Activated naive CD8-positive, alpha-beta T cell treated with anti-CD3 and anti-CD28 coated beads for 36 hours (primary cell): ENCODE measurements at places on chromosomes 11 and 22. TPM values are rescaled to one million over a fixed set of nuclear protein-coding genes. Genes with fewer than 3 reads are reported as not detected.

Gene C11orf97
- total RNA-seq = not detected

Gene MPPED1
- not detected for total RNA-seq

Gene IFITM1
- total RNA-seq = 345 TPM

Gene HTR3B
- not detected for total RNA-seq

Gene HSPB2
- not detected for total RNA-seq

Gene A4GALT
- not detected for total RNA-seq

Gene SLC22A12
- total RNA-seq = not detected

Gene IGF2
- 0.06 TPM for total RNA-seq

Gene ABTB2
- 1.4 TPM for total RNA-seq

Gene CCDC116
- 0.34 TPM for total RNA-seq

Gene PANX2
- total RNA-seq = 0.66 TPM

DNA sequence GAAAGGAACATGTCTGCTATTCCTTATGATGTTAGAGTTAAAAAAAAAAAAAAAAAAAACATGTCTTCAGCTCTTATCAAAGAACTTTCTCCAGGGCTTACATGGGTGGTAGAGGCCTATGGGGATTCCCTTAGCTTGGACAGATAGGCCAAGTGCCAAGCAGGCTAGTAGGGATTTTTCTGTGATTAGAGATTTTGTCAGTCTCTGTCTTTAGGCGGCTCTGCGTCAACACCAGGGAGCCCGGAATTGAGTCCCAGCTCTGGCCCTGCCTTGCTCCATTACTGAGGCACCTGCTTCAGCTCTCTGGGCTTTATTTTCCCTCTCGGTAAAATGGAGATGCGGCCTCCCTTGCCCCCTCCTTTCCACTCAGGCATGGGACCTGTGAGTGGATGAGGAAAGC lies 13.1 kb downstream of the CRY2 start:
- no peak overlapping the region for H3K27ac ChIP-seq
- no peaks in the 10 kb centered on the region for H3K27me3 ChIP-seq
- no peak overlapping the region for H3K4me3 ChIP-seq
- DNase-seq = no peak

GRCh38 chr11:86896441-86896841 lies 58.8 kb downstream of the FZD4 start:
- H3K4me1 ChIP-seq = no peaks in the 10 kb centered on the region
- no peak overlapping the region for H3K27ac ChIP-seq
- H3K36me3 ChIP-seq = no peaks in the 10 kb centered on the region
- H3K27me3 ChIP-seq = peaks cover 10% of the 10 kb centered on the region

DNA sequence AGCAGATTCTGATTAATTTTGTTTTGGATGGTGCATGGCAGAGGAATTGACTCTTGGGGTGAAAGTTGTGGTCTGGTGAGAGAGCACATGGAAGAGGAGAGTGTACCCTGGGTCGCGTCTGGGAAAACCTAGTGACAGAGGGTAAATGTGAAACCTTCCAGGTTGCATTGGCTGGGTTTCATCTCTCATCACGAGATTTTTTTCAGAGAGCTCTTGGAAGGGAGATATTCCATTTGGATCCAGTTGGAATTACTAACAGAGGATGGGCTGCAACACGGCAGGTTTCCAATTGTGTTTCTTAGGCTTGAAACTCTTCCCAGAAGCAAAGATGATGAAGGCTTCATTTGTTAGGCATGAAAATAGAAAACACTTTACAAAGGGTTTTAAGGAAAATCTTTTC lies 109.7 kb upstream of the MTMR2 start:
- no peak overlapping the region for H3K4me3 ChIP-seq
- peaks cover 35% of the 10 kb centered on the region for H3K4me1 ChIP-seq
- H3K27me3 ChIP-seq = no peaks in the 10 kb centered on the region

DNA sequence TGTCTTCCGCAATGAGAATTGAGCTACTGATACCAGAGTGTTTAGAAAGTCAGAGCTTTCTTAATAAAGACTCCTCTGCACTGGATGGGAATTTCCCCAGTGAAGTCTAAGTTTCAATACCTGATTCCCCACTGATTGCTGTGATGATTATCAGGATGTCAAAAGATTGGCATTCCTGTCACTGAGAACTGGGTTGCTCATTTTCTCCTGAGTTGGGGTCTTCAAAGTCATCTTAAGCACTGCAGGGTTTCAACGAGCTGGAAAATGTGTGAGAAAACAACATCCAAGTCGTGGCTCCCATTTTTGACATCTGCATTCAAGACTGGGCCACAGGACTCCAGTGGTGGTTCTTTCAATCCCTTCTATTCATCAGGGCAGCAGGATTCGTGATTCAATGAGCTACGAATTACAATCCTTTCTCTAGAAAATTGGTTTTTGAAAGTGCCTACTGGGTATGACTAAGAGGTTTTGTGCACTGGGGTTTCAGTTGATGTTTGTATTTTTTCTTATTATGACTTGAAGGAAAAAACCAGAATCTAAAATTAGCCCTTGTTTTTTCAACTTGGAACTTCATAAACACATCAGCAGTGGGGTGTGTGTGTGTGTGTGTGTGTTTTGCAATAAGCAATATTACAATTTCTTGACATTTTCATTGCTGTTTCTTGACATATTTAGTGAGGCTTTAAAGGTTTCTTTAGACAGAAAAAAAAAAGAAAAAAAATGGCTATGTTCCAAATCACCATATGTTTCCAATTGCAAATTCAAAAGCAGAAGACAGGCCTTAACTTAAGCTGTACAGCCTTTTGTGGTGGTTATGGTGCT lies 233.0 kb downstream of the FAM76B start:
- H3K27me3 ChIP-seq = peaks cover 4% of the 10 kb centered on the region
- no peak overlapping the region for H3K4me3 ChIP-seq
- peak; percentile 13 for DNase-seq
- peaks cover 7% of the 10 kb centered on the region for H3K36me3 ChIP-seq

DNA sequence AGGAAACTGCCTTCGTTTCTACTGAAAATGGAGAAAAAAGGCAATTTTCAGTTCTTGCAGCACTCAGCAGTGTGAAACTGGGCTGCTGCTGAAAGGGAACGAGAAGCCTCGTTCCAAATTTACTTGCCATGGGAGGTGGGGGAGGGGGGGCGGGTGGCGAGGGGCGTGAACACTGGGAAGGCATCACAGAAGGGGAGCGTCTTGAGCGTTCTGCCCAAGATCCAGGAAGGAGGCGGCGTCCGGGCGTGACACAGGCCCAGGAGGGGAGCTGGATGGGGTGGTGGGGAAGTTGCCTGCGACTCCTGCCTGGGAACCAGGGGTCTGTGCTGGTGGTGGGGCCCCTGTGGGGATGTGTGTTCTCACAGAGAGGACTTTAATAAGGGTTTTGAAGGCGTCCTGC lies 213.5 kb downstream of the CTTN start:
- no peaks in the 10 kb centered on the region for H3K36me3 ChIP-seq
- H3K4me3 ChIP-seq = no peak overlapping the region
- H3K27me3 ChIP-seq = peaks cover 16% of the 10 kb centered on the region
- H3K27ac ChIP-seq = no peak overlapping the region

GRCh38 chr11:117458275-117459122 lies 130.8 kb downstream of the CEP164 start:
- H3K36me3 ChIP-seq = peaks cover 9% of the 10 kb centered on the region
- H3K27ac ChIP-seq = no peak overlapping the region
- no peaks in the 10 kb centered on the region for H3K4me1 ChIP-seq
- peak; percentile 20 for DNase-seq
- H3K27me3 ChIP-seq = no peaks in the 10 kb centered on the region

- DNase-seq = no peak
- H3K4me1 ChIP-seq = peaks cover 5% of the 10 kb centered on the region
- no peak overlapping the region for H3K27ac ChIP-seq
- H3K36me3 ChIP-seq = peaks cover 8% of the 10 kb centered on the region
- H3K27me3 ChIP-seq = peaks cover 4% of the 10 kb centered on the region
- H3K4me3 ChIP-seq = no peak overlapping the region
Measured at GRCh38 chr11:117849781-117850414, 25.4 kb upstream of the FXYD2 start.

DNA sequence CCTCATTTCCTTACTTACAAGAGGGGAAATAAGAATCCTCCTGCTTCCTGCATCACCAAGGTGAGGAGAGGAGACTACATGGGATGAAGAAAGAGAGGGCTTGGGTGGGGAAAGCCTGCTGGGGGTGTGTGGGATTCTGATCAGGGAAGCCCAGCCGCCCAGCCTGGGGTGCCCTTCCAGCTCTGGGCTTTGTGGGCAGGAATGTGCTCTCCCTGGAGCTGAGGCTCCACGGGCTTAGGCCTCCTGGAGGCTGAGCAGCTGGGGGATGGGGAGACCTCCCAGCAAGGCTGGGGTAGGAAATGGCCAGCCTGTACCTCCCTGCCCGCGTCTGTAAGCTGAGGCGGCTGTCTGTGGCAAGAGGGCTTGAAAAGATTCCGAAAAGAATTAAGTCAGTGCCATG lies 206.1 kb downstream of the GRIK4 start:
- H3K4me1 ChIP-seq = peaks cover 5% of the 10 kb centered on the region
- H3K27me3 ChIP-seq = peaks cover 23% of the 10 kb centered on the region
- no peak for DNase-seq
- H3K27ac ChIP-seq = no peak overlapping the region

DNA sequence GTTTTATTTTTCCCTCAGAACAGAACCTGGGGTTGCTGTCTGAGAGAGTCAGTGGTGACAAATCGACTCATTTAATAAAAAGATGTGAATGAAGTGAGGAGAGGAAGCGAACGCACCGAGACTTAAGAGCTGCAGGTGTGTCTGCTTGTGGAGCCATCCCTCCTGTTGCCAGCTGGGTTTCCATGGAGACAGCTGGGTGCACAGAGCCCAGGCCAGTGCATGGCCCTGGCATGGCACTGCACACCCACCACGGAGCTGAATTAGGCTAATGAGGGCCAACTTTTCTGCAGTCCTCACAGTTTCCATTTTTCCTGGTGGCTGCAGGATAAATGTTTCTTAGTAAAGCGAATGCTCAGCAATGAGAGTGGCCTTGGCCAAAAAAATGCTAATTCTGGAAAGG lies 750.2 kb downstream of the OPCML start:
- no peaks in the 10 kb centered on the region for H3K27me3 ChIP-seq
- no peaks in the 10 kb centered on the region for H3K36me3 ChIP-seq

GRCh38 chr11:79059141-79059540 lies 381.7 kb downstream of the TENM4 start:
- H3K36me3 ChIP-seq = no peaks in the 10 kb centered on the region
- H3K27me3 ChIP-seq = peaks cover 8% of the 10 kb centered on the region
- H3K4me3 ChIP-seq = no peak overlapping the region
- H3K27ac ChIP-seq = no peak overlapping the region

GRCh38 chr11:2426826-2427521 lies 17.3 kb downstream of the TRPM5 start:
- H3K36me3 ChIP-seq = no peaks in the 10 kb centered on the region
- no peaks in the 10 kb centered on the region for H3K27me3 ChIP-seq
- no peaks in the 10 kb centered on the region for H3K4me1 ChIP-seq
- DNase-seq = no peak
- no peak overlapping the region for H3K4me3 ChIP-seq

- no peaks in the 10 kb centered on the region for H3K27me3 ChIP-seq
- no peaks in the 10 kb centered on the region for H3K4me1 ChIP-seq
- no peak for DNase-seq
- H3K27ac ChIP-seq = no peak overlapping the region
Measured at GRCh38 chr11:68402355-68403031, 58.1 kb upstream of the PPP6R3 start.

DNA sequence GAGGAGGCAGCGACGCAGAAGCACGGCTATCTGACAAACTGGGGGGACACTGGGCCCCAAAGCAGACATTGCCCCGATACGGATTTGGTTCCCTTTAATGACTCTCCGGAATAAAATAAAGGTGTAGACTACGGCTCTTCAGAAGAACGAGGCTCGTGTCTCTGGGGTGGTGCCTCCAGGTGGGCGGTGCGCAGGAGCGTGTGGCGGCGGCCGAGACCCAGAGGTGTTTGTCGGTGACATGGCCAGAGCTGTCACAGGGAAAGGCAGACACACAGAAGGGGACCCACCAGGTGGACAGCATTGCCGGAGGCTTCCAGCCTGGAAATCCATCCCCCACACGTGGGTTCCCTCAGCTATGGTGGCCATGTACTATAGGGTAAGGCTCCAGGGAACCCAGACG lies 366.0 kb downstream of the BRD1 start:
- no peak for DNase-seq
- no peaks in the 10 kb centered on the region for H3K36me3 ChIP-seq
- no peak overlapping the region for H3K27ac ChIP-seq
- no peak overlapping the region for H3K4me3 ChIP-seq
- H3K27me3 ChIP-seq = no peaks in the 10 kb centered on the region
- no peaks in the 10 kb centered on the region for H3K4me1 ChIP-seq

GRCh38 chr22:36463783-36464184 lies 17.7 kb downstream of the TXN2 start:
- no peak overlapping the region for H3K27ac ChIP-seq
- no peaks in the 10 kb centered on the region for H3K27me3 ChIP-seq
- no peak for DNase-seq
- H3K4me3 ChIP-seq = no peak overlapping the region
- H3K36me3 ChIP-seq = no peaks in the 10 kb centered on the region

DNA sequence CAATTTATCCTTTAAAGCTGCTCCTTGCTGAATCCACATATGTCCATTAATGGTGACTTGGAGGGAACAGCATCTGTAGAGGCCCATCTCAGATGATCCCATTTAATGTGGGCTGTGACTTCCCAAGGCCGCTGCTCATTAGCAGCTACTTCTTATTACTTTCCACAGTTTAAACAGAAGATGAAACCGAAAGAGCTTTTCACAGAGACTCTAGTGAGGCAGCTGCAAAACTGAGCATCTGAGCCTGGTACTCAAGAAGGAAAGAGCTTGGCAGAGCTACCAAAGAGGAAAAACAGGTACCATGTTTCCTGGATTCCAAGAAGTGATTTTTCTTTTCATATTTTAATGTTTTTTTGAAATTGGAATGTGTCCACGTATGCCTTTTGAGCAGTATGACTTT lies 110.5 kb upstream of the NARS2 start:
- no peak overlapping the region for H3K4me3 ChIP-seq
- no peaks in the 10 kb centered on the region for H3K4me1 ChIP-seq
- no peak overlapping the region for H3K27ac ChIP-seq
- peaks cover 13% of the 10 kb centered on the region for H3K27me3 ChIP-seq

DNA sequence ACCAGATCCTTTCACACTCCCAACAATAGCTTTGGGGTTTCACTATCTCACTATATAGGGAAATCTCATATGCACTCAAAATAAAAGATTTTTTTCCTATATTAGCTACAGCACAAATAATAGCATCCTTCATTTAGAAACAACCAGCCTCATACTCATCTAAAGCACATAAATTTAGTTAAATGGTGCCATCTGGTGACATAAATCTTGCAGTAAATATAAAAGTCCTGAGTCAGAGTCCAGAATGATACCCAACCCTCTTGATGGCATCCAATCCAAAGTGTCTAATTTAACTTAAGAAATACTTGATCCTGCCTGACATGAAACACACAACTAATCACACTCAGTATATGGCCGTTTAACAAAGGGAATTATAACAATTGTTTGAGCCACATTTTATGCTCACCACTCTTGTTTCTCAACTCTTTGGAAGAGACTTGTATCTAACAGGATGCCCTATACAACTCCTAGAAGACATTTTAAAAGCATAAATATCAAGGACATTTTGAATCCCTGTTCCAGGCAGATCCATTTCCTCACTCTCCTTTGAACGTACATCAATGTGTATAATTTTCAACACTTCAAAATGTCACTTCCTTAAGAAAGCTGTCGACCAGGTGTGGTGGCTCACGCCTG lies 36.2 kb downstream of the DLG2 start:
- DNase-seq = no peak
- H3K36me3 ChIP-seq = no peaks in the 10 kb centered on the region
- H3K4me3 ChIP-seq = no peak overlapping the region
- no peaks in the 10 kb centered on the region for H3K4me1 ChIP-seq
- no peak overlapping the region for H3K27ac ChIP-seq

- no peak for DNase-seq
- no peak overlapping the region for H3K27ac ChIP-seq
- peaks cover 49% of the 10 kb centered on the region for H3K27me3 ChIP-seq
- peaks cover 6% of the 10 kb centered on the region for H3K4me1 ChIP-seq
- H3K36me3 ChIP-seq = no peaks in the 10 kb centered on the region
Measured at GRCh38 chr11:66722745-66723651, 6.0 kb downstream of the SPTBN2 start.
